ENCODE measurements at places on chromosomes 11 and 22. TPM values are rescaled to one million over a fixed set of nuclear protein-coding genes. Genes with fewer than 3 reads are reported as not detected.

DNA sequence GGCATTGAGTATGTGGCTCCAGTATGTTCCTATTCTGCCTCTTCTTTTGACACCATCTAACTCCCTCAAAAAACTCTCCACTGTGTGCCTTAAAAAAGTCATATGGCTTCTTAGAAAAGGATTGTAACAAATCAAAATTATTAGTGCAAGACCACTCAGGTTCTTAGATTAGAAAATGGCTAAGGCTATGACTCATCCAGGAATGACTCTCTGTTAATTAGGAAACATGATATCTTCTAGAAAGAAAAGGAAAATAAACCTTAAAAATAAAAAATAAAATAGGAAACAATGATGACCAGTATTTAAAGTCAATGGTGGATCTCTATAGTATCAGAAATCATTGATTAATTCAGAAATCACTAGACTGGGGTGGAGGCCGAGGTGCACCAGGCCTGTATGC is 21.7 kb downstream of the SLC25A17 start:
- no peak for DNase-seq

DNA sequence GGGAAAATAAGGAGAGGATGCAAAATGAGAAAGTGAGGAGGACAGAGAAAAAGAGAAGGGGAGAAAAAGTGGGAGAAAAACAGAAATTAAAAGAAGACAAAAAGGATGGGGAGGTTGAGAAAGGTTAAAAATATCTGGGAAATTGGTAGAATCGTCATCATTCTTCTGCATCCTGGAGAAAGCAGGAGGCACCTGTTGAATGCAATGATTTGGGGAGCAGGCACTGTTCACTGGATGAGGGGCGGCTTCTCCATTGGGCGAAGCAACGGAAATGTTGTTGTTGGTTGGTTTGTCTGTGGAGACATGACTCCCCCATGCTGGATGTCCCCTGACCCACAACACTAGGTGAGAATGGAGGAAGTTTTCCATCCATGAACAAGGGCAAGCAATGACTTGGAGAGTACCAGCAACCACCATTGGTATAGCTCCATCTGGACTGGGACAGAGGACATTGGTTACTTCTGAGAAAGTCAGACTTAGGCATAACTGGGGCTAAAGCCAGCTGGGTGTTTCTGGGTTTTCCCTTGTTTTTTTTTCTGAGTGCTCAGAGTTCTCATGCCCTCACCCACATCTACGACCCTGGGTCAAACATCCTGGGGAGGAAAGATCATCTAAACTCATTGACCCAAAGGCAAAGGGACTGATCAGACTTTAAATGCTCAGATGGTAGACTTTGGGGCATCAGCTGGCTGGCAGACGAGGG is 11.9 kb upstream of the CD44 start:
- DNase-seq: no peak

- no peak for DNase-seq
These were observed 126.1 kb downstream of the DSCAML1 start for GRCh38 chr11:117670924-117671323.

- no peak for DNase-seq
These were observed 9.0 kb downstream of the USP2 start for GRCh38 chr11:119372260-119373058.

DNA sequence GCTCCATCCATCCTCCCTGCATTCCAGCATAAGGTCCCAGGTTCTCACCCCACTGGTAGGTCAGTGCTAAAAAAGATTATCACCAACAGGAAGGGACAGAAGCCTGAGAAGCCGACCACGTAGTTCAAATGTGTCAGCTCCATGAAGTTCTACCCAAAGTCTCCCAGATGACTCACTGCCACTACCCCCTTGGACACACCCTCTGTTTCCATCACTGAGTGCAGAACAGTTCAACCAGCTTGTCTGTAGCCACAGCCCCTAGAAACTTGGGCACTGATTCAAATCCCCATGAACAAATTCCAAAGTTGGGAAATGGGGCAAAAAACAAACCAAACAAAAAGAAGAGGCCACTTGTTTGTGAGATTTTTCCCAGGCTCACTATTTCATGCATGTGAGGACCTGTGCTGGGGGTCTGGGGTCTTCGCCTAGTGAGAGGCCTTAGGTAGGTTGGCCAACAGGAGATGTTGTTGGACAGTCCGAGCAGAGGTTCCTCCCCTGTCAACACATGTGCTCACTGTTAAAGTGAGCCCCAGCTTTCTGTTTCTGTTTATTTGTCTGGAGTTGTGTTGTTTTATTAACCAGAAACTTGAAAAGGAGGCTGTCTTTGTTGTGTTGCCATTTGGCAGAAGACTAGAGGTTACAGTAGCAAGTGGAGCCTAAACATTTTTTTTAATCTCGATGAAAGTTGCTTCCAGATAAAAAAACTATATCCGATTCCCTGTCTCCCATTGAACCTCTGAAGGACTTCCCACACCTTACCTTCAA is 24.2 kb upstream of the FLI1 start:
- DNase-seq: no peak

GRCh38 chr11:65844231-65844872 is 10.6 kb downstream of the SNX32 start:
- DNase-seq: no peak

DNA sequence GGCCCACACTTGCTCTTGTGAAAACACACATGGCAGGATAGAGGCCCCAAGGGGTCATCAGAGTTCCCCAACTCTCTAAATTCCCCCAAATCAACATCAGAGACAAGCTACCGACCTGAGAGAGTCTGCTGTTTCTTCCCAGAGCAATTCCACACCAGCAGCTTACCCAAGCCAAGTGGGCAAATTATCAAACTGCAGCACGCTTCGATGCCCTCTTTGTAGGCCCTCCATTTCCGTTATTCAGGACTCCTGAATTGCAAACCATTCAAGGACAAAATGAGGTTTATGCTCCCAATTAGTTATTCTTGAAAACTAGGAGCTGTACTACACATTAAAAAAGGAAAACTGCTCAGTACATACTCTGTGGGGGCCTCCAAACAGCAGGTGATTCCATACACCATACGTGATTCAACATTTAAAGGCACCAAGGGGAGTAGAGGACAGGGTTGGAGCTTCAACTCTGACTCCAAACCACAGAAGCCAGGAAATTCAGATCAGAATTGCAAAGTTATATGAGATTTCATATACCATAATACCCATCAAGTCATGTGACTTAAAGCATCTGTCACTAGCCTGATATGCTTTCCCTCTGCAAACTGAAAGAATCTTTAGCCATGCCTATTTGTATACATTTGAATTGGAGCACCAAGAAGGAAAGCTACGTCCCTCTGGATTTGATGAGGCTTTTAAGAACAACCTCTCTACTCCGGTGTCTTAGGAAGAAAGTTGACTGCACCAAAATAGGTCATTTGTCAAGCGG is 234.8 kb downstream of the CADM1 start:
- DNase-seq: no peak

Gene CNTF
- total RNA-seq: 1.9 TPM

Gene PATE2
- total RNA-seq: not detected

Gene SLC16A8
- 0.24 TPM for total RNA-seq

Gene MYEOV
- total RNA-seq: 1.2 TPM

Measured in lower lobe of right lung (tissue), 2 donors.